ENCODE measurements at places on chromosomes 3 and 15.
A peak's percentile ranks its signal among the peaks of the same experiment; 100 is the strongest.

DNA sequence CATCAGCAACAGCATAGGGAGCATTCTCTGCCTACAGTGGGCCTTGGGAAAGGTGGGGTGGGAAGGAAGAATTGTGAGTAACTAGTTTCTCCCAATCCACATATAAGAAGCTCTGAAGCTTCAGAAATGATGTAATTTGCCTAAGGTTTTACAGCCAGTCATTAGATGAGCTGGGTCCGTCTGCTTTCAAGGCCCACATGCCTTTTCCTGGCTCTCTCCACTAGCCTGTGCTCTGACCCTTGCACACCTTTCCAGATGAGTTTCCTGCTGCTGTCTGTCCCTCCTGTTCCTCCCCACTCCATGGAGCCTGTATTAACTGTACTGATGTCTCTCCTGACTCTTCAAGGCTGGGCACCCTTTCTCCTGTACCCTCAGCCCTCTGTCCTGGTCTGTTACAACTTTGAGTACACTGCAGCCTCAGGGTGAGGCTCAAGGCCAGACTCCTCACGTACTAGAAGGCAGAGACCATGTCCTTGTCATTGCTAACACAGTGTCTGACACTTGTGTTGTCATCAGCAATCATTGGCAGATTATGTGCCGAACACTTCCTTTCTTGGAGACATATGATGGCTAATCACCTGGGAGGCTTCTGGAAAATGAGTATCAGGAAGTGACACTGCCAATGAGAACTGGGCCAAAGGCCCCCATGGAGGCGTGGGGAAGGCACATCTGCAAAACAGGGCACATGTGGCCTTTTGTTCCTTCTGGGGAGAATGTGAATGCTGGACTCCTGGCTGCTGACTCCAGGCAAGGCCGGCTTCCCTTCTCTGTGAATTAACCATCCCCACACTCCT, 6.6 kb downstream of the TM6SF1 start:
- DNase-seq: no peak

- DNase-seq: no peak
These were observed 241.4 kb downstream of the ISL2 start for GRCh38 chr15:76577879-76578512.

DNA sequence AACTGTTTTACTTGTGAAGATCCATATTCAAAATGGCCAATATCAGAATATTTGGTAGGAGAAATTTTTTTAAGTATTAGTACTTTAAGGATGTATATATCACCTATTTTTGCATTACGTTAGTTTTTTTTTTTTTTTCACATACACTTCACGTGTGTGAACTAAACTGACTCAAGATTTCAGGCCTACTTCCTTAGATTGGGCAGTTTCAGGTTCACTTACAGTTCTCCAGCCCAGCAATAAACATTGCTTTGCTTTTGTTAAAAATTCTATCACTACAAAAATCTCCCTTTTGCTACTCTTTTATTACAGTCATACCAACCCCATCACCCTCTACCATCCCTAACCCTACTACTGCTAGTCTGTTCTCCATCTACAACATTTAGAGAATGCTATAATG, 183.6 kb downstream of the KCNH8 start:
- DNase-seq: no peak

DNA sequence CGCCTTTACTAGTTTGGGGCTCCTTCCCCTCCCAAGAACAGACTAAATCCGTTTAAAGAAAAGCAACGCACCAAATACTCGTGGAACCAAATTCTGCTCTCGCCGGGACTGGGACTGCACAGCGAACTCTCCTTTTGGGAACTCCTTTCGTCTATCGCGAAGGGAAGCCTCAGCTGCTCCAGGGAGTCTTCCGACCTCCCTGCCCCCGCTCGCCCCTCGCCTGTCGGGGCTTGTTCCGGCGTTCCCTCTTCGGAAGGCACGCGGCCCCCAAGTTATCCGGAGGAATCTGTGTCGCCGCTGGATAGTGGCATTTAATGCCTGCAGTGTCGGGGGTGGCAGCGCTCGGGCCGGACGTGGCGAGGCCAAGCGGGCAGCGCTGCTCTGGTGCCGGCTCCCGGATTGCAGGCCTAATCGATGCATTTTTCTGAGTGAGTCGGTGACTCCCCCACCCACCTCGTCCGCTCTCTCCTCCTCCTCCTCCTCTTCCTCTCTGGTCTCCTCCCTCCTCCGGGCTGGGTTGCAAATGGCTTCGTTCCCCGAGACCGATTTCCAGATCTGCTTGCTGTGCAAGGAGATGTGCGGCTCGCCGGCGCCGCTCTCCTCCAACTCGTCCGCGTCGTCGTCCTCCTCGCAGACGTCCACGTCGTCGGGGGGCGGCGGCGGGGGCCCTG, at the start of gene TRIM71:
Gene TRIM71 (plus strand): TSS at position 440 of the 671 bp plus-strand sequence. CDS start 84 bp downstream, at position 524.
- DNase-seq: peak; percentile 41

DNA sequence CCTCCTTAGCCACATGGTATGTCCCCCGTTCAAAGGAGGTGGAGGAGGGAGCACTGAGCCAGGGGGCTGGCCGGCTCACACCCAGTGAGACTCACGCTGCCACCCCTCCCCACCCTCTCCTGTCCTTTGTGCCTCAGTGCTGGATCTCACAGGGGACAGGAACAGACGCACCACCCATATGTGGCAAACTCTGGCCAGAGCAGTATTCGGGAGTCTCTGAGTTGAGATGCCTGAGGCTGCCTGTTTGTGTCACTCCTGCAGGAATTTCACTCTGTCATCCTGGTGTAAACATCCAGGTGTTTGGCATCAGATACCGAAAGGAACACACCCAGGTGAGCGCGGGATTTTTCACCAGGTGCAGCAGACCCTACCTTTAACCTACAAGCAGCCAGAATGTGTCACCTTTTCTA, 25.7 kb downstream of the RGMA start:
- no peak for DNase-seq

- no peak for DNase-seq
These were observed 11.8 kb upstream of the PIAS1 start for GRCh38 chr15:68042156-68042854.

- DNase-seq: peak; percentile 16
These were observed 178.6 kb upstream of the TRIM42 start for GRCh38 chr3:140499114-140499757.

GRCh38 chr3:481680-482079, 285.1 kb downstream of the CHL1 start:
- peak; percentile 8 for DNase-seq

- no peak for DNase-seq
These were observed 14.9 kb upstream of the TBC1D23 start for GRCh38 chr3:100245927-100246326.

DNA sequence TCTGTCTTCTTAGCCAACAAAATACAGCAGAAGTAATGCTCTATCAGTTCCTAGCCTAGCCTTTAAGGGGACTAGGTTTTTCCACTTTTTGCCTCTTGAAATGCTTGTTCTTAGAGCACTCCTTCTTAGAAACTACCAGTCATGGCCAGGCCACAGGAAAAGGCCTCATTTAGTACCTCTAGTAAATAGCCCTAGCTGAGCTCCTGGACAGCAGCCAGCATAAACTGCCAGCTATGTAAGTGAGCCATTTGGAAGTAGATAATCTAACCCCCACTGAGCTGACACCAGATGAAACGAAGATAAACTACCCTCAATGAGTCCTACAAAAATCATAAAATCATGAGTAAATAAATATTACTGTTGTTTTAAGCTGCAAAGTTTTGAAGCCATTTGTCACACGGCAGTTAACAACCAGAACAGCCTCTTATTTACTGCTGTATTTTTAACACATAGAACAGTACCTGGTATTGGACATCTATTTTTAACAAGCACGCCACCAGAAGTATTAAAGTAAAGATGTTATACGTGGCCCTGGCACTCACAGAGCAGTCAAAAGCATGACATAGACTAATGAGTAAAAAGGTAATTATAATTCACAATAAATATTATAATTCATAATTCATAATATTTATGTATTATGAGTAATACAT, 12.0 kb downstream of the TBC1D5 start:
- peak; percentile 96 for DNase-seq

DNA sequence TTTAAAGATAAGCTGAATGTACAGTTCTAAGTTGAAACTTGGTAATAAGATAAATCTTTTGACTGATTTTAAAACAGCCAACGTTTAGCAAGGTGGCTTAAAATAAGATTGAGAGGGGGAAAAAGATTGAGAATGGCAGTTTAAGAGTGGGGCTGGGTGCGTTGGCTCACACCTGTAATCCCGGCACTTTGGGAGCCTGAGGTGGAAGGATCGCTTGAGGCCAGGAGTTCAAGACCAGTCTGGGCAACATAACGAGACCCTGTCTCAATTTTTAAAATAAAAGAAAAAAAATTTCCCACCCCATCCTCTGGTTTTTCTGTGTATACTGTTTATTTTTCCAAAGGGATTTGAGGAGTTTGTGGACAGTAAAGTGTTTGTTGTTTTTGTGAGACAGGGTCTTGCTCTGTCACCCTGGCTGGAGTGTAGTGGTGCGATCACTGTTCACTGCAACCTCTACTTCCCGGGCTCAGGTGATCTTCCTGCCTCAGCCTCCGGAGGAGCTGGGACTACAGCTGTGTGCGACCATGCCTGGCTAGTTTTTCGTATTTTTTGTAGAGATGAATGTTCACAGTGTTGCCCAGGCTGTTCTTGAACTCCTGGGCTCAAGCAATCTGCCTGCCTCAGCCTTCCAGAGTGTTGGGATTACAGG, 3.0 kb downstream of the MAPK6 start:
- DNase-seq: no peak

DNA sequence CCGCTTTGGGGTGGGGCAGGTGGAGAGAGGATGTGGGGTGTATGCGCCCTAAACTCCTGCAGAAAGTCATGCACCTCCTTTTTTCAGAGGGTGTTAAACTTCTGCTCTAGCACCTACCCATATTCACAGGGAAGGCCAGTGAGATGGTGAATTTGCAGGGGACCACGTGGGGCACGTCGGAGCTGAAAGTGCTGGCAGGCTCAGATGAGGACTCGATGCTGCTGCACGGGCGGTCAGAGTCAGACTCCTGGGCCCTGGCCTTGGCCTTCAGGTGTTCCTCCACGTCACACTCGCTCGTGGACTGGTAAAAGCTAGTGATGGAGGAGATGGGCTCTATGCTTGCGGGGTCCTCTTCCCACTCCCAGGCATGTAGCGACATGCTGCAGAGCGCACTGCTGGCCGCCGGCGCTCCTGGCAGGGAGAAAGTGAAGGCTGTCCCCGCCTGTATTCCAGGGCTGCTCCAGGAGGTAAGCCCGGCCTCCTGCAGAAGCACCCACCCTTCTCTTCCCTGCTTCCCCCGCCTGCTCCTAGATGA, 883 bp downstream of the CFAP92 start:
- no peak for DNase-seq

DNA sequence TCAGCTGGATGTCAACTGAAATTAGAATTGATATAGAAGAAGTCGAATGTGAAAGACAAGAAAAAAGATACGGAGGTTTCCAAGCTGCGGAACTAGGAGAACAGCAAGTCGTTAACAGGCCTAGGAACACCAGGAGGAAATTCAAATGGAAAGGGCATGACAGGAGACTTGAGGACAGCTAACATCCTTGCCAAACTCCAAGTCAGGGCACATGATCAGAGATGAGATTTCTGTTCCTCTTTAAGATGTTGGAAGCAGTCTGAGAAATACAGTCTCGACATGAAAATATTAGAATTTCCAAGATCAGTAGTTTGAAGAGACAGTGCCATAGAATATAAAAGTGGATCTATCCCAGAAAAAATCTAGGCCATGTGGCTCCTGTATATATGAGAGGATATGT, 5.0 kb downstream of the MYO5A start:
- no peak for DNase-seq

- DNase-seq: peak; percentile 33
These were observed 13.9 kb downstream of the CEP152 start for GRCh38 chr15:48796930-48797329.

DNA sequence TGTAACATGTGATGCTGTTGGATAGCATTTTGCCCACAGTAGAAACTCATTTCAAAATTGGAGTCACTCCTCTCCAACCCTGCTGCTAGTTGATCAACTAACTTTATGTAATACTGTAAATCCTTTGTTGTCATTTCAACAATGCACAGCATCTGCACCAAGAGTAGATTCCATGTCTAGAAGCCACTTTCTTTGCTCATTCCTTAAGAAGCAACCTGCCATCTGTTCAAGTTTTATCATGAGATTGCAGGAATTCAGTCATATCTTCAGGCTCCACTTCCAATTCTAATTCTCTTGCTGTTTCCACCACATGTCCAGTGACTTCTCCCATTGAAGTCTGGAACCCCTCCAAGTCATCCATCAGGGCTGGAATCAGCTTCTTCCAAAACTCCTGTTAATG, 42.9 kb downstream of the AKAP13 start:
- DNase-seq: no peak

DNA sequence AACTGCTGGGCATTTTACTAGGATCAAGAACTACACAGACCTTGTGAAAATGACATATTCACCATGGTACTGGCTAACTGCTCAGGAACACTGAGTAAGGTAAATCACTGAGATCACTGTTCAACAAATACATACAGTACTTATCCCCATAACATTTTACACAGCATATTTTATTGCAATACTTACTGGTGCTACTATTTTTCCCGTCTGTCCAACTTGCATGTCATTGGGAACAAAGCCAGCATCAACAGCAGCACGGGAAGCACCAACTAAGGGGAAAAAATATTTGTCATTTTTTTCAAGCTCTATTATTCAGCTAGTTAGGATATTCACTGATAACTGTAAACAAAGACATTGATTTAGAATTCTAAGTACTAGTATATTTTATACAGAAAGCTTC, 37.0 kb downstream of the ETFA start:
- no peak for DNase-seq

GRCh38 chr3:113287111-113287802, 75.9 kb downstream of the BOC start:
- peak; percentile 54 for DNase-seq

DNA sequence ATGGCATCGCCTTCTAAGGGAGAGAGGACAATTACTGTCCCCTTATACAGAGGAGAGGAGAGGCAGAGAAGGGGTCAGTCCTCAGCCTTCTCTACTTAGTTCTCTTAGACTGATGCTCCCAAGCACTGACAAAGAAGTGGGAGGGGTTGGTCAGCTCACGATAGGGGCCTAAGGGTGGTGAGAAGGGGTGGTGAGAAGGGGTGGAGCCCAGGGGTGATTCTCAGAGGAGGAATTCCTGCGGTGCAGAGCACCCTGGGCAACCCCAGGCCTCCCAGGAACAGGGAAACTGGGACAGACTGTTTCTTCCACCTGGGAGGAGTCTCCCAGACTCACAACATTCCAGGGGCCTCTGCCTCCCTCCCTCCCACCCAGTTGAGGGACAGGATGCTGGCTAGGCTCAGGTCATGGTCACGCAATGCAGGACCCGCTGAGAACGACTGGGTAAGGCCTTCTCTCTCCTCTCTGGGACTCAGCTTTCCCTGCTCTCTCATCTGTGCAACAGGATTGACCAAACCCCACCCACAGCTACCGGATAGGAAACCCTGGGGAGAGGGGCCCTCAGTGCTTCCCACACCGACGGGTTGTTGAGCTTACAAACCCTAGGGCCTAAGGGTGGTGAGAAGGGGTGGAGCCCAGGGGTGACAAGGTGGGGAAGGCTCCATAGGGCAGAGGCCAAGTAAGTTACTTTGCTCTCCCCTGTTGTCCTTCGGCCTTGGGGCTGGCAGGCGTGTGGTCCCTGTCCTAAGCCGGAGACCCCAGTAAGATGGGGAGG, 1.5 kb downstream of the TPRA1 start:
- peak; percentile 67 for DNase-seq

DNA sequence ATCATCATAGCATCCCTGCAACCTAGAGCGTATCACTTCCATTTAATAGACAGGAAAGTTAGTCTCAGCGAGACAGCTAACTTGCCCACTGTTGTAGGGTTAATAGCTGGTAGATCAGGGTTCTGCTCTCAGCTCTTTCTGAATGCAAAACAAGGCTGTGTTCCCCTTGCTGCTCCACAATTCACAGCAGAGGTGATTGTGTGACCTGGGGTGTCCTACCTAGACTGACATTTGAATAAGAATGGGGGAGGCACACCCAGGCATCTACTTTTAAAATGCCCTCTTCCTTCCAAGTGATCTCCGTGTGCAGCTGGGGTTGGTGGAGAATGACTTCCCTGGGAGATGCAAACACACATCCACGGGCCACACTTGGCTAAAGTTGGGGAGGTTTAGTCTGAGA, 43.0 kb upstream of the CACNA2D3 start:
- no peak for DNase-seq
